Renal pelvis (tissue), 12 donors: ENCODE measurements at places on chromosomes 1 and 21.

DNA sequence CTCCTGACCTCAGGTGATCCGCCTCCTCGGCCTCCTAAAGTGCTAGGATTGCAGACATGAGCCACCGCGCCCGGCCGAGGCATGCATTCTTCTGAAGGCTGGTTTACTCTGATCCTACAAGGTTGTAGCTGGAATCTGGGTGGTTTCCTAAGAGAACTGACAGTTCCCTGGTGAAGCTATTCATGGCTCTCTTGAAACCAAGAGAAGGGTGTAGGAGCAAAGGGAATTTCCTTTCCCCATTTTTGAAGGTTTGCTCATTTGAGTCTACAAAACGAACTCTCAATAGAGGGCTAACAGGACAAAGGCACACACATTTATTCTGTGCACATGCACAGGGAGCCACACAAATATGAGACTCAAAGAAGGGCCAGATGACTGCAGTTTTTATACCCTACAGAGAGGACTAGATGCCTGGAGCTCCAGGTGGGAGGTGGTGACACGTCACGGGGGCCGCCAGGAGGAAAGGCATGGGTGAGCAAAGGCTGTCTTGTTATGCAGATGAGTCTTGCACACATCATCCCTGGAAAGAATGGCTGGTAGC, 49.5 kb upstream of the ERRFI1 start:
- no peak for DNase-seq

- DNase-seq: no peak
These were observed 128.4 kb upstream of the SOD1 start for GRCh38 chr21:31530897-31531705.

- no peak for DNase-seq
These were observed 82.2 kb upstream of the AK4 start for GRCh38 chr1:65065524-65066418.

GRCh38 chr1:27445177-27445936, 44.6 kb downstream of the WASF2 start:
- DNase-seq: no peak

DNA sequence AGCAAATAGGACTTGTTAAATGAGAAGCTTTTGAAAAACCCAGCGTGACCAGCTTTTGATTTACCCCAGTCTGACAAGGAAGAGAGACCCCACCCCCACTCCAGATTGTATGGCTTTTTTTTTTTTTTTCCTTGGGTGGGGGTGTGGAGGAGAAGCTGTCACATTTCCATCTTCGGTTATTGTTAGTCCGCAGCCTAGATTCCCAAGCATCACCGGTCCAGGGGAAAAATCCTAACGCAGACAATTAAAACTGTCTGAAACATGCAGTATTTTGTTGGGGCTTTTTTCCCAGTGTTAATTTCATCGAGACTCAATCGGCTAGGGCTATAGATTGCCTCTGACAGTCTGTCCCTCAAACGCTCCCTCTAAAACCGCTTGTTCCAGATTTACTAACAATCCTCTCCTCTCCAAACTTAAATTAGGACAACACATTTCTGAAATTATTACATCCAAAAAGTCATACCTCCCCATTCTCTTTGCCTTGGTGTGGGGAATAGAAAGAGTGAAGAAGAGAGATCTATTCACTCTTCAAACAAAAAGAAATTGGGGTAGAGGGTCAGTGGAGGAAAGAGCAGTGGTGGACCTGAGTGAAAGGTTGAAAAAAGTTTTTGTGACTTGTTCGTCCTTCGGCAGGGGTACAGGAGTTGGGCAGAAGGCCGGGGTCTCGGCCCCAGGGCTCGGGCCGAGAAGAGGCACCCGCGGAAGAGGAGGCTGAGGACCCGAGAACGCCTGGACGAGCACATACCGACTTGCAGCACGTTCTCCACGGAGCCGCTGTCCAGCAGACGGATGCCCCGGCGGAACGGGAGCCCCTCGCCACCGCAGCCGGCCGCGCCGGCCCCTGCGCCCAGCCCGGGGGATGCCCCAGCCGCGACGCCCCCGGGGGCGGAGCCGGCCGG, 1.1 kb downstream of the ZSWIM5 start:
- DNase-seq: peak; percentile 43

GRCh38 chr1:76759171-76759860, 108.0 kb upstream of the ST6GALNAC5 start:
- DNase-seq: no peak

DNA sequence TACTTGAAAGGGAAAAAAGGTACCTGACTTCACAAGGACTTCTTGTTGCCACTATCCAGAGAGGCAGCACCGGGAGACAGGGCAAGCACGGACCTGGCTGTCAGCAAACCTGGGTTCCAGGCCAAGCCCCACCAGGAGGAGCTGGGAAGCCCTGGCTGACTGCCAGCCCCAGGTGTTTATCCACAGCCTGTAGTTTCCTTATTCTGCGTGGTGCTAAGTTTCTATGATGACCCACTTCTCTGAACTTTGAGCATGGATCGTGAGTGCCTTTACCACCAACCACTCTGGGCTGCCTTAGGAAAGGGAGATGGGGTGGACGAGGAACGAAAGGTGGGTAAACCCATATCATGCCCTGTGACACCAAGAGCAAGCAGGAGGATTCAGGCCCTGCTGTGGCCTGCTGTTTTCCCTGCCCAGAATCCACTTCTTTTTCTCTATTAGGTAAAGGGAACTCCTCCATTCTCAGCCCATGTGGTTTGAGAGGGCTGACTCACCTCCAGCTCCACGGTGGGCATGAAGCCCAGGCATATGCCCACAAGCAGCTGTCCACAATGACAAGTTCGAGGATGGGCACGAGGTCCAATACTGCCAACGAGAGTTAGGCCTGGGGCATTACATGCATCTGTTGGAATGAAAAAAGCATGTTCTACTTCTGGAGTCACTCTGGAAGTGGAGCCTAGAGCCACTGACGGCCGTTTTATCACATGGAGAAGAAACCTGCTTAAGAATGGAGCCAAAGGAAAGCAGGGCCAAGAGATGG, 20.3 kb downstream of the TSPAN2 start:
- no peak for DNase-seq

- DNase-seq: no peak
These were observed 53.5 kb downstream of the LGR6 start for GRCh38 chr1:202247104-202247503.
